ENCODE measurements at places on chromosomes 5 and 9.

GRCh38 chr5:1648806-1649205 is 125.0 kb upstream of the LPCAT1 start:
- DNase-seq: no peak

- DNase-seq: peak; percentile 1
These were observed 1081.6 kb upstream of the ACO1 start for GRCh38 chr9:31302620-31303418.

DNA sequence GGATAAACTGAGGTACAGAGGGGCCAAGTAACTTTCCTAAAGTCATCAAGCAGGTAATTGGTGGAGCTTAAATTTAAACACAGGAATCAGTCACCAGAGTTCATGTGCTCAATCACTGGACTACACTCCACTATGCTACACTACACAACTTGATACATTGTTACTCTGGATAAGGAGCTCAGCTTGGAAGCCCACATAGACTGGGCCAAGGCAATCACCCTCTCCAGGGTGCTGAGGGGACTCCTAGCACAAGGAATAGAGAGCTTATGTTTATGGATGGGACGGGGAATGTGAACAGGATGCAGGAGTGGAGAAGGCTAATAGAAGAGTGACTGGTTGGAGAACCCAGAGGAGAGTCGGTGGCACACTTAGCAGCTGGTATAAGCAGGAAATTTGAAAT is 113.5 kb upstream of the NFIB start:
- DNase-seq: no peak

DNA sequence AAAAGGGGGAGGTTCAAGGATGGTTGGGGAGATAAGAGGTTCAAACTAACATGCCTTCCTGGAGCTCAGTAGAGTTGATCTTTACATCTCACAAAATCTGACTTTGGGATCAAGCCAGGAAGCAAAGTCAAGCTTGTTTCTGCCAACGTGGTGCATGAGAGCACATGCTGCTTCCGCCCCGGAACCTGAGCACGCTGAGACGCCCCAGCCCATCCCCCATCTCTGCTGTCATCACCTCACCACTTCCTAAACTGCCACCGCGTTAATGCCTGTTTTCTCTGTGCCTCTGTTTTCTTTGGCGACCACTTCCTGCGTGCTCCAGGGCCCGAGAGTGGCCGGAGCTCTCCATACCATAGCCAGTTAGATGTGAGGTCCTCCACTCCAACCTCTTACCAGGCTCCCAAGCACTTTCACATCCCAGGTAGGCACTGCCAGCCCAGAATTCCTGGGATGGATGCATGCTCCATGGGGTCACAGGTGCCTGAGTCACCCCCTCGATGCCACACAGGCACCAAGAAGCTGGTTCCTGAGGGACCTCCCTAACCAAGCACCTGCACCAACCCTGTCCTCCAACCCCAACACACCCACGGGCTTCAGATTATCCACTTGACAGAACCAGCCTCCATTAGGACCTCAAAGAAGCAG is 31.2 kb upstream of the AFAP1L1 start:
- no peak for DNase-seq

DNA sequence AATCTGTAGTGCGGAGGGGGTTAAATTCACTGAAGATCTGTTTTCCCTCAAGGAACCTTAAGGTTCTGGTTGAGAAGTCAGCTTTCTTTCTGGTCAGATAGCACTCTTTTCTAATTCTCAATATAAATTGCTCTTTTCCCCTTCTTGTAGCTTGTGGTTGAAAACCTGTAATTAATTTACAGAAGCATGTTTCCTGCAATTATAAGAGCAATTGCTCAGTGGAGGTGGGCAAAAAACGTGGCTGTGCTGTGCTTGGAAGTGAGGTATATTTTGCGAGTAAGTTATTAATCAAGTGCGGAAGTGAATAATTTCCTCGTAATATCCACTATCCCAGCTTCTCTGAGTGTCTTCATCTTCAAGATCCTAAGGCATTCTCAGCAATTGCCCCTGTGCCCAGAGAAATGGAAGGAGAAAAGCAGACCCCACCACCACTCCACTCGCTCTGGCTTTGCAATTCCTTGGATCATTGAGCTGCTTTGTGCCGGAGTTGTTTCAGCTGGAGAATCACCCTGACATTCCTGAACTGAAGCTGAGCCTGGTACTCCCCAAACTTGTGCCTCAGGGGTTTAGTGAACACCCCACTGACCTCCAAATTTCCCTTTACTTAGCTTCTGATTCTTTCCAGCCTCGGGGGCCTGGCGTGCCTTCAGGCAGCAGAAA is 140.6 kb downstream of the LRRC70 start:
- no peak for DNase-seq
